DMS79 treated with DMSO at 0.1 percent for 48 hours (cell line): ENCODE measurements at places on chromosomes 4 and X.

DNA sequence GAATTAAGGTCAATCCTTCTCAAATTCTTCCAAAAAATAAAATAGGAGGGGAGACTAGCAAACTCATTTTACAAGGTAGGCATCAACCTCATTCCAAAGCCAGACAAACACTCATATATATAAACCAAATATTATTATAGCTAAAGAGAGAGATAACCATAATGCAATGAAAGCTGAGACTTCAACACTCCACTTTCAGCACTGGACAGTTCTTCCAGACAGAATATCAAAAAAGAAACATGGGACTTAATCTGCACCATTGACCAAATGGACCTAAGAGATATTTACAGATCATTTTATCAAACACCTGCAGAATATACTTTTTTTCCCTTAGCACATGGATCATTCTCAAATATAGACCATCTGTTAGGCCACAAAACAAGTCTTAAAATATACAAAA is 15.5 kb upstream of the EDA2R start:
- no peak for DNase-seq

DNA sequence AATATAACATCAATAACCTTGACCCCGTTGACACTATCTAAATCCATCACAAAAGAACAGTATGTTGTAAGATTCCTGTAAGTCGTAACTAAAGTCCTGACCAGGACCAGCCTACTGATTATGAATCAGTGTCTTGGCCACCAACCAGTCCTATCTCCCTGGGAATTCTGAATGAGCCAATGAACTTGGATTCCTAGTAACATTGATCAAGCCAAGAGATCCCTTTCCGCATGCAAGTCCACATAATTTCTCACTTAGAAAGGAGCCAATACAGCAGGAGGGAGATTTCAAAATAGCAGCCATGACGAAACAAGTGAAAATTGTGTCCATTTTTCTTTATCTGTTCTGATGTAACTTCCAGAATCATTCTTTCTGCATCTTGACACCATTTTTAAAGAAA is 9.5 kb downstream of the XPNPEP2 start:
- no peak for DNase-seq

DNA sequence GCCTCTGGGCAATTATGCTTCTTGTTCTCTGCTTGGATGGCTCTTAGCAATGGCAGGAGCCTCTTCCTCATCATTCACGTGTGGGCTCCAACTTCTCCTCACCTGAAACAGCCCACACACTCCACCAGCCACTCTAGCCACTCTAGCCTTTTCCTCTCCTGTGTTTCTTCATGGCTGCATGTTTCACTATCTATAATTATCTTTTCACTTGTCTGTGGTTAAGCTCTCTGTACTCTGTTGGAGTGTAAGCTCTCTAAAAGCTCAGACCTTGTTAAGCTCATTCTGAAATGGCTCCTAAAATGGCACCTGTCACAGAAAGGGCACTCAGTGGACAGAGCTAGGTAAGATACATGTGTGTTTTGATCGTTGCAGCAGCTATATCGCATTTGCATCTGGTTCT is 80.0 kb downstream of the SH3KBP1 start:
- DNase-seq = no peak

DNA sequence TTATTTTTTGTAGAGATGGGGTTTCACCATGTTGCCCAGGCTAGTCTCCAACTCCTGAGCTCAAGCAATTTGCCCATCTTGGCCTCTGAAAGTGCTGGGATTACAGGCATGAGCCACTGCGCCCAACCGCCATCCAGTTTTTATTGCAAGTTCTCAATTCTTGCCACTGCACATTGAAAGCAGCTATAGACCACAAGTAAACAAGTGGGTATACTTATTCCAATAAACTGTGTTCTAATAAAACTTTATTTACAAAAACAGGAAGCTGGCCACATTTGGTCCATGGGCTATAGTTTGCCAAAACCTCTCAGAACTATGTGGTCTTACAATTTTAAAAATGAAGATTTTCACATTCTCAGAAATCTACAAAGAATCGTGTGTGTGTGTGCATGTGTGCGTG is 313.6 kb upstream of the RASGEF1B start:
- no peak for DNase-seq

DNA sequence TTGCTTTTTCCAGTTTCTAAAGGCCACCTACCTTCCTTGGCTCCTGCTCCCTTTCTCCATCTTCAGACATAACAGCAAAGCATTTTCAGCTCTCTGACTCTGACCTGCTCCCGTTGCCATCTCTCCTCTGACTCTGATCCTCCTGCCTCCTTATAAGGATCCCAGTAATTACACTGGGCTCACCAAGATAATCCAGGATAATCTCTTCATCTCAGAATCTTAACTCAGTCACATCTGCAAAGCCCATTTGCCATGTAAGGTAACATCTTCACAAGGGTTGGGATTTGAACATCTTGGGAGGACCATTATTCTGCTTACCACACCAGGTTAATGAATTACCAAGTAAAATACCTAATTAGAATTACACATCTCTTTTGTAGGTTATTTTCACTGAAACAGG is 41.3 kb upstream of the MAGED1 start:
- DNase-seq = no peak

- peak; percentile 5 for DNase-seq
Observed at GRCh38 chr4:150242820-150243458, 164.7 kb downstream of the DCLK2 start.

DNA sequence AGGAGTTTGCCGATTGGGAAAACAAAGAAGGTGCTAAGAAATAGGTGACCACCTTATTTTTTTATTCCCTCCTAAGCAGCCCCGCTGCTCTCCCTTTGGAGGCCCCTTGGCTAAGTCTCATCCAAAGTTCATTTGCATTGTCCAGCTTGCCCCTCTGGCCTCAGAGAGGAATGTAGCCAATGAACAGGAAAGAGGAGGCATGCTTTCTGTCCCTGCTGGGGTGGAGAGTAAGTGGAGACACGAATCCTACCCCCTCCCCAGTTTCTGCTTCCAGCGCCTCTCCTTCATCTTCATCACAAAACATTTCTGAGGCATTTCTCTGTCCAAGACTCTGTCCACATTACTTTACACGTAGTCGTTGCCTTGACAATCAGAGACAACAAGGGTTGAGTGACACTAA is 38.7 kb downstream of the NLGN3 start:
- no peak for DNase-seq

GRCh38 chr4:26459756-26460530 is 30.3 kb downstream of the CCKAR start:
- no peak for DNase-seq

- no peak for DNase-seq
Observed at GRCh38 chr4:103361926-103362325, 163.8 kb upstream of the CENPE start.

DNA sequence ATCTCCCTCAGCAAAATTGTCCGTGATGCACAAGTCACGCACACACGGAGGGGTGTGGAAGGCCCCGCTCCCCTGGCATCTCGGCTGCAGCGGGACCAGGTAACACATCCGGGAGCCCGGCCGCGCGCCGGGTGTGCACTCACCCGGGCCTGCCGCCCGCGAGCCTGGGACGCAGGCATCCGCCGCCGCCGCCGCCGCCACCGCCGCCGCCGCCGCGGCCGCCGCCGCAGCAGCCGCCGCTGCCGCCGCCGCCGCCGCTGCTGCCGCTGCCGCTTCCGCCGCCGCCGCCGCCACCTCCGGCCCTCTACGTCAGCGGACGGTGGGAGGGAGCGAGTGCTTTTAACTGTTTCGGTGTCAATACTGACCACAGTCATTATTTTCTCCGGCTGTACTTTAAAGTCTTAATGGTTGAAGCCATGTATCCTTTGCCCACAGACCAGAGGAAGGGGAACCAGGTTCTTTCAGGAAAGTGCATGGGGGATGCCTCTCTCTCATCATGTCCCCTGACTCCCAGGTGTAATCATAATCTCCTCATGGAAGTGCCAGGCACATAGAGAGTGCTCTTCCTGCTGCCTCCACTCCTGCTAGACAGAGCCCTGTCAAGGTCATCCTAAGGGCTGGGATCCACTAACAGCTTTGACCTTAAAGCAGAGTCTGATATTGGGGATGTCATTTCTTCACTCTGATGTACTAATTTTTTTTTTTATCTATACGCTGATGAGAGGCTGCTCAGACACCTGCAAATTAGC is 38.0 kb downstream of the MAGEE2 start:
- DNase-seq = peak; percentile 5
